GM23248 (cell line): ENCODE measurements at places on chromosomes 1 and 21.
A peak's percentile ranks its signal among the peaks of the same experiment; 100 is the strongest.

DNA sequence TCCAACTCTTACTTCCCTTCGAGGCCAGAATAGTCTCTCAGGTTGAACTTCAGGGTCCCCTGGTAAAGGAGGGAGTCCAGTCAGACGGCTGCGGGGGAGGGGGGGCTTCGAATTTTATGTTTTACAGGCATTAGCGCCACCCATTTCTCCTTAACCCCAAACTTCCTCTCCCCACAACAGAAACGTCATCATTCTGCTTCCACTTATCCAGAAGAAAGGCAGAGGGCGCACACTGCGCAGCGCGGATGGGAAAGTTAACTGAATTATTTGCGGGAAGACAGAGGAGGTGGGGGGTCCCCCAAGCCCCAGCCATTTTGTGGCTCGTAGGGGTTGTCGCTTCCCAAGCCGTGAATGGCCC, 529 bp upstream of the PRMT2 start:
- peak; percentile 92 for DNase-seq

DNA sequence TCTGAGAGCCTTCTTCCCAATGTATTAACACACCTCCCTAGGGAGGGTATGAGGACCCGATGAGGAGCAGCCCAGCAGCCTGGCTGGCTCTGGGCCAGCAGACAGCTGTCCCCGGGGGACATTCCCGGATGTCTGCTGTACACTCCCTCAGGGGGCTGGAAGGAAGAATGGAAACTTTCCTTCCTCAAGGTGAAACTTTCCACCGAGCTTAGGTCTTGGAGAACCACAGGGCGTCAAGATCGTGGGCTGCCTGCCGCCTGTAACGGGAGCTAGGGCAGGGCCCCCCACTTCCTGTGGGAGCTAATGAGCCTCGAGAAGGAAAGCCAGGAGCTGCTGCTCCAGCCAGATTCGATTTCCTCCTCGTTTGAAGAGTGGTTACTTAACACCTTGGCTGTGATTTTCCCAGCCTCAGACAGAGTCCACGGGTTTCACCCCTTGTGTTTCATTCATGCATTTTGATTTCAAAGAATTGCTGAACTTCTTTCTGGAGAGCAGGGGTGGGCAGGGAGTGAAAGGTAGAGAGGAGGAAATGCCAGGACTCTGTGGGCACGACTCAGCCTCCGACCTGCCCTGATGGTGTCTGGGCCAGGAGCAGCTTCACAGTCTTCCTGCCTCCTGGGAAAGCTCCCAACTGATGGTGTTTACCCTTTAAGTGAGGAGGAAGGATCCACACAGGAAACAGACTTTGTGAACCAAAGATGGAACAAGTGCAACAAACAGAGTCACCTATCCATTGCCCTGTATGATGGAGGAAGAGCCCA, 29.7 kb downstream of the UBE2T start:
- DNase-seq = no peak

GRCh38 chr1:181483285-181484195, at the start of gene CACNA1E:
CACNA1E (plus strand) TSS chr1:181483517; CDS start chr1:181483745, 228 bp downstream.
- DNase-seq = no peak

GRCh38 chr1:51280321-51280978, 44.4 kb downstream of the RNF11 start:
- DNase-seq = no peak

- peak; percentile 87 for DNase-seq
These were observed 22.9 kb downstream of the S1PR1 start for GRCh38 chr1:101259744-101260148.

DNA sequence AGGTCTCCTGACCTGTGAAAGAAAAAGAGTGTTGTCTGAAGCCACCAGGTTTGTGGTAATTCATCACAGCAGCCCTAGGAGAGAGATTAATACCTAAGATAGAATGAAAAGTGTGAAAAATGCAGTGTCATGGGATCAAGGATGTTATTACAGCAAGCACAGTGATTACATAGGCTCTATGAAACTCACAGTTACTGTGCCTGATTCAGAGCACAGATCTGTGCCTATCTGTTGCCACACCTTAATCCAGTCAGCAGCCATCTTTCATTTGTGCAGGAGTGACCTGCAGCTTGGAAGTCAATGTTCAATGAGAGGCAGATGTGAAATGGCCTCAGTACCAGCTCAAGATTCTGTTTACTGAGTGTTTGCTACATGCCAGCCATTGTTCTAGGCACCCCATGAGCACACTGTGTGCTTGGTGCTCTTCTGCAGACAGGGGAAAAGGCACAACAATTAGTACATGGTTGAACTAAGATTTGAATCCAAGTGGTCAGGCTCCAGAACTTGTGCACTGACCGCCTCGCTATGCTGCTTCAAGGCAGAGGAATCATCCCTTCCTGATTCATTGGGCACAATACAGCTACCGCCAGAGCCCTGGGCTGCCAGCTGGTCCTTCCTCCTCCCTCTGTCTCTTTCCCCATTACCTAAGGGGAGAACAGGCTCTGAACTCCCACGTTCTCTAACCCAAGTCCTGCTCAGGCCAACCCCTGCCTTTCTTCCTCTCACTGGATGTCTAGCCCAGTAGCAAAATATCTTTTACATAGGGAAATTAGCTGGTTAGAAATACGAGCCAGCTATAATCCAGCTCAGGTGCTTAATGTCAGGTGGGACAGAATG, 56.3 kb upstream of the NEK2 start:
- no peak for DNase-seq

DNA sequence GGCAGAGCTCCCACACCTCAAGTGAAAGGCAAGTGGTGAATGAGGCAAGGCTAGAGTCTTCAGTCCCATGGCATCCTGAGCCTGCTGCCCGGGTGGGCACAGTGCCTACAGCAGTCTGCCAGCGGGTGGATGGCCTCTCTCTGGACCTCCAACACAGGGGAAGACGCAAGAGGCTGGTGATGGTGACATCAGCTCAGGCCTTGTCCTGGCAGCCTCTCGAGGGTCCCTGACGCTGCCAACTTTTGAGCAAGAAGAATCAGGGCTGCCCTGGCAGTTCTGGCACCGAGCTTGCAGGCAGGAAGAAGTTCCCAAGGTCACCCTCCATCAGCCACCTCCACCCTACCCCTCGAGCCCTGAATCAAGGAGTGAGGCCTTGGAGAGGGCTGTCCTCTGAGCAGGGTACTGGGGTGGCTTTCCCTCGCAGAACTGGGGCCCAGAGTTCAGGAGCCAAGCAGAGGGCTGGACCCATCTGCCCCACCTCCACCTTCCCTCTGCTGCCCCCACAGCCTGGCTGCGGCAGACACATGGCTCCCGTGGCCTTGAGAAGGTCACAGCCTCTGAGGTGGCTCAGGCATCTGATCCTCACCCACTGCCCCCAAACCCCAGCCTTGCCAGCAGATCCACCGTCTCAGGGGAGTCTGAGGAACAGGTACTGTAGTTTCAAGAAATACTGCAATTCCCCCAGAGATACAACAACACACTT, 5.8 kb downstream of the RAP1GAP start:
- no peak for DNase-seq

DNA sequence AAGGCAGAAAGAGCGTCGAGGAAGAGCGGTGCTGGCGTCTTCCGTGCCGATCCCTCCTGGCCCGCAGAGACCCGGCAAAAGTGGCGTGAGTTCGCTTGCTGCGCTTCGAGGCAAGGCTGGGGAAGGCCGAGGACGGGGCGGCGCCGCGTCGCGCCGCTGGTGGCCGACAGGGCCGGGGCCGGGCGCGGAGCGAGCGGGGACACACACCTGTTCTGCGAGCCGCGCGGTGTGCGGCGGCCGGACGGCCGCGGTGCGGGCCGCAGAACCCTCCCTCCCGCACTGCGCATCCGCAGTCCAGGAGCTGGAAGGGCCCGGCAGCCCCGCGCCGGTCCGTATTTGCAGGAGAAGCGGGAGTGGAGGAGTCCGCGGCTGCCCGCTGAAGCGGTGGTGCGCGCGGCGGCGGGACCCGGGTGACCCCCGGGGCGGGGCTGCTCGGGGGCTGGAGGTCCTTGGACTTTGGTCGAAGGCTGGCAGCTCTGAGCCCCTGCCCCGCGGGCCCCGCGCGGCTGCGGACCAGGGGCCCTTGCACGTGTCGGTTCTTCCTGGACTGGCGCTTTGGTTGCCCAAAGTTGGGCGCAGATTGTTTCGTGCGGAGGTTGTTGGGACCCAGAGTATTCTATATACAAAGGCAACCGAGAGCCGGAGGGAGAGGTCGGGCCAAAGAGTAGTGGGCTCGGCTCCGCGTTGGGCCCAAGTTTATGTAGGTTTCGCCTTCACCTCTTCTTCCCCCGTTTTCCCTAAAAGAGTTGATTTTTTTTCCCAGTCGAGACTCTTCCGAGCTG, 2.6 kb downstream of the RNF220 start:
- DNase-seq = no peak

DNA sequence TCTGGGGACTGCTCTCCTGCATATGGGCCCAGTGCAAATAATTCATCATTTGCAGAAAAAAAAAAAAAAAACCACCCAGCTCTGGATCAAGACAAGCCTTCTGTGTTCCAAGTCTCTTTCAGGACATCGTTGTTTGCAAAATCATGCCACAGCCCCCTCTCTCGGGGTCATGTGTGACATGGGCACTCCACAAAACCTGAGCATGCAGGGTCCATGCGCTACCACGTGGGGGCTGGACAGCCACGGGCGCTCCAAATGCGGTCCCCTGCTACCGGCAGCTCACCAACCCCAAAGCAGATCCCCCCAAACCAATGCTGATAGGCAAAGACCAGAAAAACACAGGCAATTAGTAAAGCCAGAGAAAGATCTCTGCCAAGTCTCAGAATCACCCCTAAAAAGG, 17.6 kb downstream of the NPHP4 start:
- DNase-seq = no peak
